ENCODE measurements at places on chromosomes 7 and 10.

DNA sequence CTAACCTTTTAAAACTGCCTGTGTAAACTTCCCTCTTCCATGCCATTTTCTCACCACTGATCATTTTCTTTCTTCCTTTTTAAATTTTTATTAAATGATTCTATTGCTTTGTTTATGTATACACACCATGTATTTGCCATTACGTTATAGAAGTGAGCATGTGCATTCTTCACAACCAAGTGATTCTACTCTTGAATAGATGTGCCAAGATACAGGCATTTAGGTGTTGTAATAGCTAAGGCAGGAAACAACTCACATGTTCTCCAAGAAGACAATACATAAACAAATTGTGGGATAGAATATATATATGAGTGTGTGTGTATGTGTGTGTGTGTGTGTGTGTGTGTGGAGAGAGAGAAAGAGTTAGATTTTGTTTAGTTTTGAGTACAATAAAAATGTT, 202.6 kb upstream of the SEMA3E start:
- no peak for DNase-seq

- no peak for DNase-seq
Measured at GRCh38 chr7:45573661-45574415, at the start of gene ADCY1. Gene ADCY1, plus strand, starts transcription at chr7:45574368. Its CDS starts 176 bp downstream, at chr7:45574544.

DNA sequence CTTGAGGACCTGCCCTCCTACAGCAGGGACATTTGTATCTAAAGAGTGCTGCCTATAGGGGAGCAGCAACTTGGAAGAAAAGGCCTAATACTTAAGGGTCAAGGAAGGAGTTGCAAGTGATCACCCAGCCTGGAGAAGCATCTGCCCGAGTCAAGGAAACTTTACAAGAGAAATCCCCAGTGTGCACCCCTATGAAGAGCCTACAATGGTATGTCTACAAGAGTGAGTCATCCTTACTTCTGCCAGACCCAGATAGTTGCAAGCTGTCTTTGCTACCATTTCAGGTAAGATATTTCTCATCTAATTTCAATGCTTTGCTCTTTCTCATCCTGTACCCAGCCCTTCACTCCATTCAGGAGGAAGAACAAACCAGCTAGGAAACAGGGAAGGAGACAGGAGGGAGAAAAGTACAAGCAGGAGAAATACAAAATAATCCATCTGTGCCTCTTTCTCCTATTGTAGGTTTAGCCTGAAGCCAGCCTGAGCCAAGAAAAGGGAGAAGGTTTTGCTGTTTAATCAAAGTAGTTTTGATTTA, 34.4 kb upstream of the AGR3 start:
- DNase-seq: peak; percentile 50

- DNase-seq: no peak
Measured at GRCh38 chr7:26157520-26158105, 5.6 kb downstream of the NFE2L3 start.

- DNase-seq: no peak
Measured at GRCh38 chr10:112375721-112376395, 1.9 kb downstream of the ACSL5 start.

GRCh38 chr10:80501913-80502521, 35.7 kb upstream of the SH2D4B start:
- no peak for DNase-seq

DNA sequence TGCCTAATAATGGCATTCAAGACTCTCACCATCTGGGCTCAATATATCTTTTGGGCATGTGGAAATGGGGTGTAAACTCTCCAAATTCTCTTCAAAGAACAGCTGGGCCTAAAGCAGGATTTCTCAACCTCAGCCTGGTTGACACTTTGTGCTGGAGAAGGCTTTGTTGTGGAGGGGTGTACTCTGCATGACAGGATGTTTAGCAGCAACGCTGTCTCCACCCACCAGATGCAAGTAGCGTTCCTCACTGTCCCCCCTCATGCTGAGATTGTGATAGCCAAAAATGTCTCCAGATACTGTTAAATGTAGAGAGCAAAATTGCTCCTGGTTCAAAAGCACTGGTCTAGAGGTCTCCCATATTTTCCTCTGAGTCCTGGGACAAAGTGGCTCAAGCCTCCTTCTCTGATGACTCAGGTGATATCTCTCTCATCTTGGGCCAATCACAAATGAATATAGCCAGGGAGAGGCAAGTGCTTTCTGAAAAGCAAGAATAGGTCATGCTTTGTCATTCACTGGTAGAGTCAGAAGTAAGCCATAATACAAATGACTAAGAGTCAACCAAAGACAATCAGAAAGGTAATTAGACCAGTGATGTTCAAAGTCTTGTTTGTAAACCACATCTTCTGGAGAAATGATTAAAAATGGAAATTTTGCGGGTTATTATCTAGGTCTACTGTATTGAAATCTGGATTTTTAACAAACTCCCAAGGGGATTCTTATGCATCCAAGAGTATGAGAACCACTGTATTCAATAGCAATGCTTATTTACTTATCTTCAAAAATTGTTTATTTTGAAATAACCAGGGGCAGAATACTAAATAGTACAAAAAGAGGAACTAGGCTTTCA, 330.8 kb downstream of the PTEN start:
- no peak for DNase-seq

GRCh38 chr10:50561266-50561665, 62.5 kb downstream of the SGMS1 start:
- DNase-seq: peak; percentile 93

GRCh38 chr10:51804866-51805265, 105.5 kb upstream of the CSTF2T start:
- DNase-seq: peak; percentile 11

DNA sequence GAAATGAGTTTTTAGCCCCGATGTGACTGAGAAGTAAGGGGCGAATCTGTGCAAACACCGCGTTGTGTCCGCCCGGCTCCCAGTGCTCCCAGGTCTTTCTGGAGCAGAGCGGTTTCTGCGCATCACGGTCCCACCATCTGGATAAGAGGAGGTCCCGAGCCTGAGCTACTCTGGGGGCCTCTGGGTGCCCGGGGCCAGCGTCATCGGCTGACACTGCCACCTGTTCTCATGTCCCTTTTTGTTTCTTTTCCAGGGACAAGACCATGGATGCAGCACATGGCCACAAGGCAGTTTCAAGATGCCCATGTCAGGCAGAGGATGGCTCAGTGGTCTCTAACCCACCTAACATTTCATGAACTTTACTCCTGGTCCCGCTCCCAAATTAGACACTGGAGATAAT, 24.9 kb downstream of the KLF6 start:
- DNase-seq: no peak

GRCh38 chr7:139889186-139889871, 60.3 kb downstream of the TBXAS1 start:
- DNase-seq: no peak

- no peak for DNase-seq
Measured at GRCh38 chr7:32092346-32092745, 22.1 kb upstream of the PDE1C start.

- DNase-seq: peak; percentile 100
Measured at GRCh38 chr10:14074062-14074884, 256.5 kb downstream of the FRMD4A start.

DNA sequence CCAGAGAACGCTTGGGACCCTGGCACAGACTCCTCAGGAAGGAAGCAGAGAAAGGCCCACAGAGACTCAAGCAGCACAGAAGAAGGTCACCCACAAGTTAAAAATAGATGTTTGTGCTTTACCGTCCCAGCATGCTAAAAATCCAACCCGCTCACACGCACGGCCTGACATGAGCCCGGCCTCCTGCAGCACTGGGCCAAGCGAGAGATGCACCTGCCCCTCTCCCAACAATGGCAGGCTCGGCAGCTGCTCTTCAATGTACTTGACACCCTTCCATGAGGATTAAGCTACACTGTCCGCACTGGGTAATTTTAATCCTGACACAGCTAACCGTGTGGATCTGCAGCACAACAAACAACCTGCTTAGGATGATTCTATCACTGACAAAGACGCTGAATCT, 9.3 kb downstream of the DIP2C start:
- no peak for DNase-seq

DNA sequence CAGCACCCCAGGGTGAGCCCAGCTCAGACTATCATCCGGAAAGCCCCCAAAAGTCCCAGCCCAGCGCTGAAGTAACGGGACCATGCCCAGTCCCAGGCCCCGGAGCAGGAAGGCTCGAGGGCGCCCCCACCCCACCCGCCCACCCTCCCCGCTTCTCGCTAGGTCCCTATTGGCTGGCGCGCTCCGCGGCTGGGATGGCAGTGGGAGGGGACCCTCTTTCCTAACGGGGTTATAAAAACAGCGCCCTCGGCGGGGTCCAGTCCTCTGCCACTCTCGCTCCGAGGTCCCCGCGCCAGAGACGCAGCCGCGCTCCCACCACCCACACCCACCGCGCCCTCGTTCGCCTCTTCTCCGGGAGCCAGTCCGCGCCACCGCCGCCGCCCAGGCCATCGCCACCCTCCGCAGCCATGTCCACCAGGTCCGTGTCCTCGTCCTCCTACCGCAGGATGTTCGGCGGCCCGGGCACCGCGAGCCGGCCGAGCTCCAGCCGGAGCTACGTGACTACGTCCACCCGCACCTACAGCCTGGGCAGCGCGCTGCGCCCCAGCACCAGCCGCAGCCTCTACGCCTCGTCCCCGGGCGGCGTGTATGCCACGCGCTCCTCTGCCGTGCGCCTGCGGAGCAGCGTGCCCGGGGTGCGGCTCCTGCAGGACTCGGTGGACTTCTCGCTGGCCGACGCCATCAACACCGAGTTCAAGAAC, 1.1 kb downstream of the VIM start:
- DNase-seq: no peak

DNA sequence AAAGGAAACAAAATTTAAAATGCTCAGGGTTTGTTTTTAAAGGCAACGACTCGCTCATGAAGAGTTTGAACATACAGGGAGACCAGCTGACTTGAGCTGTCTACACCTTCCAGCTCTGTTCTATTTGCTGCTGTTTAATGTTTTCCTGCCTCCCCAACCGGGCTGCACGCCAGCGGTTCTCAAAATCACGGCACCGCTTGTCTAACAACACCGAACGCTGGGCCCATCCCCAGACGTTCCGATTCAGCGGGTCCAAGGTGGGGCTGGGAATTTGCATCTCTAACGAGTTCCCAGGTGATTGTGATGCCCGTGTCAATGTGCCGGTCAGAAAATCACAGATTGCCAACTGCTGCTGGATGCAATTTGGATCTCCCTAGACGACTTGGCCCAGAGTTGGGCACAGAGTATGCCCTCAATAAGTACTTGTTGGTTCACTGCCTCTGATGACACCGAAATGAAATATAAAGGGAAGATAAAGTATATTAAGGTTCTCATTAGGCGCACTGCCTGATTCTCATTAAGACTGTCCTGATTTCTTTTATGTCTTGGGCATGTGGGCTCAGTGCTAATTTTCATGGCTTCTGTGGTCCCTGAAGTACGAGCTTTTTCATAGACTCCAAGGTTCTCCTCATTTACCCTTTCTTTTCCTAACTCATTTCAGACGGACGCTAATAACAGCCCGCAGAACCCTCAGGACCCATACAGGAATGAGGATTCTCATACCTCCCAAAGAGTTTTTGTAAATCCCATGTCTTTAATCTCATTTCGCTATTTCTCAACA, 28.5 kb downstream of the CELF2 start:
- DNase-seq: no peak

GRCh38 chr7:143431109-143431508, 12.1 kb upstream of the TAS2R60 start:
- DNase-seq: no peak

DNA sequence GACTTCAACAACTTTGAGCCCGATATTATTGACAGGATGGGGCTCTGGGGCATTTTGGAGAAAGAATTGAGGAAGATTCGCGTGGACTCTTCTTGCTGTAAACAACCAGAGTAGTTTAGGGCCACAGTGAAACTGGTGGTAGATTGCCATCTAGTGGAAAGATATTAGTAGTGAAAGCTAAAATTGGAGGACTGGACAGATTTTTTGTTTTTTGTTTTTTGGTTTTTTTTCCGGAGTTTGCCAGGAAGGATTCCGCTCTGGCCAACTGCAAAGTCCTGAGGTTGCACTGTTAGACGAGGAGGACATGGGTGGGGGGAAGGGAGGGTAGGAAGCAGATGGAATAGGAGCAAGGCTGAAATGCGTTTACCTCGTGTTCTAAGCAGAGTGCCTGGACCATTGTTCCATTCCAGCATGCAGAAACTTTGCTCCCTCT, 11.7 kb downstream of the NOBOX start:
- no peak for DNase-seq

- no peak for DNase-seq
Measured at GRCh38 chr10:43115881-43116595, 22.2 kb upstream of the CSGALNACT2 start.

DNA sequence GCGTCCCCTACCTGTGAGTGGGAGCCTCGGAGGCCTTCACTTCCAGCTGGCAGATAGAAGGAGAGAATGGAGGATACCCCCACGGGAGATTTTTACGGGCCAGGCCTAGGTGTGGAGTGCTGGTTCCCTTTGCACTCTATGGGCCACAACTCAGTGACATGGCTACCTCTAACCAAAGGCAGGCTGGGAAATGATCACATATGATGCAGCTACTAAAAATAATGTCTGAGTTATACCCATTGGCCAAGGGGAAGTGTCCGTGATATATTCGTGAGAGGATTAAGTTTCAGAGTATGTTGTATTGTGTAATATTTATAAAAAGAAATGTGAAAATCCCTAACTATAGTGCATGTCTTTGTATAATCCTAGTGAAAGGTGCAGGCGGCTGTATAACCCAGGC, 13.5 kb upstream of the HIPK2 start:
- no peak for DNase-seq

- DNase-seq: no peak
Measured at GRCh38 chr10:34538281-34538829, 276.7 kb downstream of the PARD3 start.

DNA sequence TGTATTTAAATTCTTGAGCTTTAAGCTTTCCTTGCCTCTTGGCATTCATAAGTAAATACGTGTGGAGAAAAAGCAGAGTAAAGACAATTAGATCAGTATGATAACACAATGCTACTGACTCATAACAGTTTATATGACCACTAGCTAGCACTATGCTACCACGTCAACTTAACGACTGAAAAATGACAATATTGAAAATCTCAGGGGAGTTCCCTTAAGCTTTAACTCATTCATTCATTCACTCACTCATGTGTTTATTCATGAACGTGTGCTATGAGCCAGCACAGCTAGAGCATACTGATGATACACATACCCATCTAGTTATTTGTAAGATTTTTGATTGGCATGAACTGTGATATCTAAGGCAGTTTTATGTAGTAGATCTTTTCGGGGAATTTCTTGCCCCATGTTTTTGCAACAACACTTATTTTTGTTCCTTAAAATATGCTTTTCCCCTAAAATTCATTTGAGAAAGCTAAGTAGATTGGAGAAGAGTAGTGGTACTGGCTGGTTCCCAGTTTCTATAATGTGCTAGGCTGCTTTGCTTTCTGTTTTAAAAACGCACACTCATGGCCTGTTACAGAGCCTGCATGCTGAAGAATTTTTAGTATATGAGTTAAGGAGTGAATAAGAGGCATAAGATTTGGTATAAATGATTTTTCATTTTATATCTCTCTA, 57.4 kb upstream of the ACBD5 start:
- DNase-seq: no peak

GRCh38 chr10:132421847-132422751, 25.1 kb downstream of the PWWP2B start:
- DNase-seq: no peak

DNA sequence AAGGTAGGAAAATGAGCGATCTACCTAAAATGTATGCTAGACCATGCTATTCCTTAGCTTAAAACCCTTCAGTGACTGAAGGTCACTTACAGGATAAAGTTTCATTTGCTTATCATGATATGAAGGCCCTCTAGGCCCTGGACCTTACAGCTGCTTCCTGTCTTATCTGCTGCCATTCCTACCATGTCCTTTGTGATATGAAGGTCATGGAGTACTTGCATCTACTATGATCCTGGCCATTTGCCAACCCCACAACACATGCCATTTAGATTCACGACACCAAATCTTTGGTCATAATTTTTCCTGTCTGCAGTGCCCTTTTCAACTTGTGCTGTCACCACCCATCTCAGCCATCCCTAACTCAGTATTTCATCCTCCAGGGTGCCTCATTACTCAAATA, 181.8 kb upstream of the MDFIC start:
- DNase-seq: no peak

All from BJ (cell line).